IPS DF 6.9 (cell line): ENCODE measurements at places on chromosomes 5 and 9.
A peak's percentile ranks its signal among the peaks of the same experiment; 100 is the strongest.

- DNase-seq, result no peak
Measured at GRCh38 chr9:122186301-122186700, 26.6 kb downstream of the MORN5 start.

DNA sequence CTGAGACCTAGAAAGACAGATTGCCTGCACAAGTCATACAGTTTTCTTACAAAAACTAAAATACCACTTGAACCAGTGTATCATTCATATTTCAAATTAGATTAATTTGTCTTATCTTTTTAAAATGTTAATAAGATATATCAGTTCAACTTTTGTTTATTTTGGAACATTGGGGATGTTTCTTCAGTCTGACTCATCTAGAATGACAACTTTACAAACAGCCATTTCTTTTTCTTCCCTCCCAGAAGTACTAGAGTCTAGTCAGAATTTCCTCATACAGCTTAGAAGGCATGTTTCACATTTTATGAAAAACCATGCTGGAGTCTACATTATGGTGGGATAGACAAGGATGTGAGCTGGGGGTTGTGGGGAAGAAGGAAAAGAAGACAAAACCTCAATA is 262.5 kb downstream of the NFIB start:
- DNase-seq, result no peak

- DNase-seq, result no peak
Measured at GRCh38 chr5:6758236-6758635, 45.0 kb downstream of the TENT4A start.

DNA sequence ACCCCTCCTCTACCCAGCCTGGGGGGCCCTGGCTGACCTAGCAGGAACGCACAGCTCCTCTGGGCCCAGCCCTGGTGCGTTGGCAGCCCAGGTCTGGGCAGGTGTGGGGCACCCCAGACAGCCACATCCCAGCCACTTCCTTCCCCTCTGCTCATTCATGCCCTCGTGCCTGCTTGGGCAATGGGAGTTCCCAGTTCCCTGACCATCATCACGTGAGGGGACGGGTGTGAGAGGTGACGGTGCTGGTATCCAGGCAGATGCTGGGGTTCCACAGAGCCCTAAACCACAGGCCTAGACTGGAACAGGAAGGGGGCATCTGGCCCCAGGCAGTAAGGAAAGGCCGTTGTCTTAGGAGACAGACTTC is 8.4 kb downstream of the RALGDS start:
- no peak for DNase-seq

- no peak for DNase-seq
Measured at GRCh38 chr5:32471784-32472183, 27.2 kb upstream of the ZFR start.

DNA sequence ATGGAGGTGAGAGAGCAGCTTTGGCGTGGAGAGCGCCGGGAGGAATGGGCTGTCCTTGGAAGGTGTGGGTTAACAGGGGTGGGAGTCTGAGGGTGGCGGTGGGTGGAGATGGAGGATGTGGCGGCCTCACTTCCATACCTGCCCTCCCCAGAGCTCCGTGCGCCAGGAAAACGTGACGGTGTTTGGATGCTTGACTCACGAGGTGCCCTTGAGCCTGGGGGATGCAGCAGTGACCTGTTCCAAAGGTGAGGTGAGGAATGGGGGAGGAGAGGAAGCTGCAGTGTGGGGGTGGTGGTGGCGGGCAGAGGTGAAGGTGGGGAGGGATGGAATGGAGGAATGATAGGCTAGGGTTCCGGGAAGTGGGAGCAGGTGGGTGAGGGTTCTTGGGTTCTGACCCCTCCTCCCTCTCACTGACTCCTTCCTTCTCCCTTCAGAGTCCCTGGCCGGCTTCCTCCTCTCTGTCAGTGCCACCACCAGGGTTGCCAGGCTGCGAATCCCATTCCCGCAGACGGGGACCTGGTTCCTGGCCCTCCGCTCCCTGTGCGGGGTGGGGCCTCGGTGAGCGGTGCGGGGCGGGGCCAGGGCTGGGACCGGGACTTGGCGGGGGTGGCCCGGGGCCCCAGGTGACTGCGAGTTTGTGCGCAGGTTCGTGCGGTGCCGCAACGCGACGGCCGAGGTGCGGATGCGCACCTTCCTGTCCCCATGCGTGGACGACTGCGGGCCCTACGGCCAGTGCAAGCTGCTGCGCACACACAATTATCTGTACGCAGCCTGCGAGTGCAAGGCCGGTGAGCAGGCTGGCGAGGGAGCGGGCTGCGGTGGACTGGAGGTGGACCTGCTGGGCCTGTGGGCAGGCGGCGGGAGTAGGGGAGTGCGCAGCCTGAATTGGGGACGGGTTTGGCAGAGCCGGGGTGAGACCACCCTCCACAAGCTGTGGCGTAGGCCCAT is 17.1 kb downstream of the TMEM8B start:
- DNase-seq, result no peak

- DNase-seq, result no peak
Measured at GRCh38 chr5:59296317-59297264, 596.9 kb downstream of the PDE4D start.

DNA sequence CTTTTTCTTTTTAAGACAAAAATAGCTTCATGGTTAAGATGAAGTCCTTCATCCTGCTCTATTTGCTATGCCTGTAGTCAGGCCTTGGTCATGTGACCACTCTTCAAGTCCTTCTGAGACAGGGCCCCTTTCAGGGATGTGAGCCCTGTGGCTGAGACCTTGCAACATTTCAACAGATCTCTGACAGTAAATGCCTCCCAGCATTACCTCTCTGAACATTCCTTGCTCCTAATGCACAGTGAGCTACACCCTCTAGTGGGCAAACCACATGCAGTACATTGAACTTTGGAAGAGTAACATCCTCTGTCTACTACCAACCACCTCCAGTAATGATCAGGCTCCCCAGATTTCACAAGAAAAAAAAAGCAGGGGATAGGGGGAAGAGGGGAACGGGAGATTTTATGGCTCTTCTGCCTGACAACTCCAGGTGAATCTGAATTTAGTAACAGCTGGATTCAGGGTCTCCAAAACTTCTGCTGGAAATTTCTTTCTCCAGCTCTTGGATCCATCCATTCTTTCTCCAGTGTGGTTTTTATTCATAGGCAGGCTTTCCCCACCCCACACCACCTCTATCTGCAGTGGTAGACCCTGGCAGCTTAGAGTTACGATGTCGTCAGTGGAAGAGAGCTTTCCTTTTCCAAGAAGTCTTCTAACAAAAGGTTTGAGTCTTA is 8.9 kb upstream of the FBXO38 start:
- DNase-seq, result peak; percentile 41

GRCh38 chr9:95666096-95666784 is 149.5 kb upstream of the PTCH1 start:
- no peak for DNase-seq

DNA sequence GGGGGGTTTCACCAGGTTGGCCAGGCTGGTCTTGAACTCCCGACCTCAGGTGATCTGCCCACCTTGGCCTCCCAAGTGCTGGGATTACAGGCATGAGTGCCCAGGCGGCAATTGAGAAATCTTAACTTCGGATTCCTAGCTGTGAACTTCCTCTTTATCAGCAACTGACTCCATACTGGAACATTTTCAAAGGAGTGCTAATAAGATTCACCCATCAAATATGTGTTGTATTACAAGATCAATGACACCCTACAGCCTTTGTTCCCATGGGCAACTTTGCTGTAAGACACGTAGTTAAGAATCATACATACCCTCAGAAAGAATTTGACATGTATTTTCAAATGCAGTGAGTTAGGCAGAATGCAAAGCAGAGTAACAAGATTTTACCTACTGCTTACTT is 23.1 kb upstream of the ACOT12 start:
- DNase-seq, result no peak

DNA sequence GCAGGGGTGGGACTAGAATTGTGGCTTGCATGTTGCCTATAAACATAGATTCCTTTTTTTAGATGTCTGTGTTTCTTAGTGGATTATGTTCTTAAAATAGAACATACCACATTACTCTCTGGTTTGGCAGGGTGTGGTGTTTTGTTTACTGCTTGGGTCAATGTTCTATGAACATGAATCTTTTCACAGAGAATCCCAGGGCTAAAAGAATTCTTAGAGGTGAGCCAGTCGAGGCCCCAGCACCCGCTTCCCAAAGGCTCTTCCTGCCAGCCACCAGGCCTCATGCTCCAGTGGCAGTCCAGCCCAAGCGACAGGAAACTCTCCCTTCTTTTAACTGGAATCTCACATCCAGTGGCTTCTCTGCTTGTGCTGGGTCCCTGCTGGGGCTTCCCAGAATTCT is 126.6 kb downstream of the C9orf152 start:
- DNase-seq, result no peak

GRCh38 chr5:96957254-96958049 is 21.6 kb downstream of the LNPEP start:
- DNase-seq, result no peak

DNA sequence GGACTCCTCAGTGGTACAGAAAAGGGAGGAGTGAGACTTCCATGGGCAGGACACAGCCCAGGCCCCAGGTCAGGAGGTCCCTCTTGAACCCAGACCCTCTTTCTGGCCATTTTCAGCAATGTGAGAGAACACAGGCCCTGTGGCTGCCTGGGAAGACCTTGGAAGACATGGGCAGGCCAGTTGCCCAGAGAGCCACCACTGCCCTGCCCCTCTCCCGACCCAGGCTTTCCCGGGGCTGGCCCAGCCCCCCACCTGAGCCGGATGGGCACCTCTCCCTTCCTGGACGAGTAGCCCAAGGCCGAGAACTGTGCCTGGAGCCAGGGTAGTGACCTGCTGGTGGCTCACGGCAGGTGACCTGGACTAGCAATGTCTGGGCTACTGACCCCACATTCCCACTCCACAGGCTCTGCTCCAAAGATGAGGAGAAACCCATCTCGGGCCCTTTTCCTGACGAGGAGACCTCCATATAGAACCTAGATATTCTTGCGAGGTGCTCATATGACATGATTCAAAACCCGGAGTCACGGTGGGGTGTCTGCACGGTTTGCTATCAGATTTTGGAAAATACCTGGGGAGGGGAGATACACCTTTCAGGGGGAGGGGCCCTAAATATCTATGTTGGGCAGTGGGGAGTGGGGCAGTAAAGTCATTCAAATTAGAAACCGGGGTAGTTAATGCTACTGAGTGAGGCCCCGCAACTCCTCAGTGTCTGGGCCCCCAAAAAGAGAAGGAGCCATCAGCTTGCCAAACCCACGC is 59.4 kb downstream of the ZNF354C start:
- no peak for DNase-seq

DNA sequence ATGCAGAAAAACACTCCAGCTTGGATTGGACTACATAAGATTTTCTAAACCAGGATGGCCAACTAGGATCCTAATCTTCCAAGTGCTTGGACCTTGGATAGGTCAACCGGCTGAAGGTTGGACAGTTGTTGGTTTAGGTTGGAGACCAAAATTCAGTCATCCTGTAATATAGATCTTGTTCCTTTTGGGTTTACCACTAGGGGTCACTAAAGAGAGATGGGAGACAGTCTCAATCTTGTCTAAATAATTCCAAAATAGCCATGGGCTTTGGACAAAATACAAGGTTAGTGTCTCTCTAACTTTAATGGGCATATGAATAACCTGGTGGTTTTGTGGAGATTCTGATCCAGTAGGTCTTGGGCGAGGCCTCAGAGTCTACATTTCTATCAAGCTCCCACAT is 148.7 kb upstream of the ERCC6L2 start:
- DNase-seq, result no peak

DNA sequence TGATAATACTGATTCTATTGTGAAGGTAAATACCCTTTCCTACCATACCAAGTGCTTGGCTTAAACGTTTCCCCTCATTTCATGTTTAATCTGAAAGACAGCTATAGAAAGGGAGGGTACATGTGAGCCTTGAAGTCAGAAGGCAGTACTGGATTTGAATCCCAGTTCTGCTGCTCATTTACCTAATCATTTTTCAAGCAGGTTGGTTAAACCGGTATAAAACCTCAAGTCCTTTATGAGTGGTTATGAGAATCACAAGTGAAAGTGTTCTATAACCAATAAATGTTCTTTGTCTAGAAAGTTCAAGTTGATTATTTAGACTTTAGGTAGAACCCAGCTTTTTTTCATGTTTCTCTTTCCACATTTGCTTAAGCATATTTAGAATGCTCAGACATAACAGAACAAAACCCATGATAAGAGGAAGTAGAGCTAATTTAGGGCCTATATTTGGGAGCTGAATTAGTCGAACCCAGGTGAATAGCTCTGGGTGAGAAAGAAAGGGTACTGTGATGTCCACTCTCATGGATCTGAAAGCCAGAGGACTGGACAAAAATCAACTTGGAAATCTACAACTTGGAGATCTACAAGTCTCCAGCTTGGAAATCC is 29.7 kb upstream of the F2RL2 start:
- DNase-seq, result no peak

DNA sequence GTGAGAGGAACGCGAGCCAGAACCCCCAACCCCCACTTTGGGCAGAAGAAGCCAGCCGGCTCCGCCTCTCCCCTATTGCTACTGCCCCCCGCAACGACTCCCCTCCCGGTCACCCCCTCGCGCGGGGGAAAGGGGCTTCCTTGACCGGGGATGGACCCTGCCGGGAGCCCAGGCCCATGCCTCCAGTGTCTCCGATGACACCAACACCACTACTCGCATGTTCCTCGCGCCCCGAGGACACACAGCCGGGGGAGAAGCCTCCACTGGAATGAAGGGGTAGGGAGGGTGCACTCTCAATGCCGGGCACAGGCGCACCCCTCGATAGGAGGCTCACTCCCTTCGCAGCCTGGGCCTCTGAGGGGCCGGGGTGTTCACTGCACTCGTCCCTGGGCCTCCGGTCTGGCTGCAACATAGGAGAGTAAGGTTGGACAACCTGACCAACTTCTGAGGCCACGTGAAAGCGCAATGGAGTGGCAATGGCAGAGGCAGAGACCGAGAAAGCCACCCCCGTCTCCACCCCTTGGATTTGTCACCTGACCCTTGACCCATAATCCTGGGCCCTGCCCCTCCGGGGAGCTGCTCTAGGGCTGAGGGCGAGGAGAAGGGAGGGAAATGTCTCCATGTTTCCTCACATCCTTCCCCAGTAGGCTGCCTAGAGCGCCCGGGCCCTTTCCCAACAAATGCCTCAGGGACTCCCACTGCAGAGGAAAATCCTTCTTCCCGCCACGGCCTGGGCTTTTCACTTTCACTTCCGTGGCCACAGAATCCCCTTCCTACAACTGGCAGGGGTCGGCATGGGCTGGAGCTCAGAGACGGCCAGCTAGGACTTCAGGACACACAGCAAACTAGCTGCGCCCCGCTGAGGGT is 1.1 kb upstream of the CNTFR start:
- DNase-seq, result no peak

DNA sequence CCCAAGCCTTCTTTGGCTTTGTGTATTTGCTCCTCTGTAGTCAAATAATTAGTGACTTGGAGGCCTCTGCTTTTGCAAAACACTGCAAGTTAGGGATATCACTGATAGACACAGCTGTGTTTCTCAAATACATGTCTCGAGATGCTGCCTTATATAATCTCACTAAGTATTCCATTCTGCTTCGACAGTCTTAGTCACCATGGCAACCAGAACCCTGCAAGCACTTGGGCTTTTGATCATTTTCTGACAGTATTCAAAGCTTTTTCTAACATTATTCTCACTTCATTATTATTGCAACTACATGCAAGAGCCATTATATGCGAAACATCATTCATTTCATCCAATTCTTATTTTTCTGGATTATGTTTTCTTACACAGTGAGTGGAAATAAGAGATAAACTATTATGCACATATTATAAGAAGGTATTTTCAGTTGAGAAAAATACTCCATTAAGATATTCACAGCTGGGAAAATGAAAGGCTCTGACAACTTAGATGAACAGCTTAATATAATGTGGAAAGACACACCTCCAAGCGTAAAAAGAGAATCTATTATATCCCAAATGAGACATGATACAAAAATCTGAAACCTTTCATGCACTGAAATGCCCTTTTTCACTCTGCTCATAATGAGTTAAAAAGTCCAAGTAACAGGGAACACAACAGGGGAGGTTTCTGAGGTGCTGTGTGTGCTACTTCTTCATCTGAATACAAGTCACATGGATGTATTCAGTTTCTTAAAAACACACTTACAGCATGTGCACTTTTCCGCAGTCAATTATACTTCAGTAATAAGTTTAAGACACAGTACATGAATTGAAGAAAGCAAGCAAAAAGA is 93.9 kb downstream of the SCAI start:
- DNase-seq, result no peak
